ENCODE measurements at places on chromosomes 2 and 18.

DNA sequence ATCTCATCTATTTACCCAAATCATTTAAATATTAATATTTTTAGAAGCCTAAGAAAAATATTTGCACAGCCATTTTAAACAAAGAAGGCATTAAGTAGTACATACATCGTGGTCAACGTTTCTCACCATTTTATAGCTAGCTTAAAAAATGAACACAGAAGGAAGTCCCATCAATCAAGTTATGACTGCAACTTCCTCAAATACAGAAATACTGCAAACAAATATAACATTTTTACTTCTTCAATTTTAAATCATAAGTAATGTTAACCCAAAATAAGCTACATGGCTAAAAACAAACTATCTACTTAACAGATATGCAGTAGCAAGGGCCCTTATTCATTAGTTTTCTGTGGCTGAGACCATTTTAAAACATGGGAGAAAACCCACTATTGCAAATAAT, 30.6 kb downstream of the ITSN2 start:
- DNase-seq: no peak

- DNase-seq: no peak
Measured at GRCh38 chr18:22838639-22839277, 94.4 kb upstream of the RBBP8 start.

DNA sequence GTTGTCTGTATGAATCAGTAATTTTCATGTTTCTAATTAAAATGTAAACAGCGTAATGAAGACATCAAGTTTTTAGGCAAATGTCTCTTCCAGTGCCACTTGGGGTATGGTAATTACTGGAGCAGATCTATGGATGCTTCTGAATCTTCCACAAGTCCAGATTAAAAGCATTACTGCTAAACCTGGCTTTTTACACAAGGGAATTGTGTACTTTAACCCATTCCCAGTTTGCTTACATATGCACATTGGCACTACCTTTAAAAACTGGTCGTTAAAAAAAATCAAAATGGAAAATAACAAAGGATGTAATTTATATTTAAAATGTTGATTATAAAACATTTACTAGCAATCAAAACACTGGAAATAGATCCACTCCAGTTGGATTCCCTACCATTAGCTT, 19.7 kb downstream of the FIGN start:
- DNase-seq: no peak

- no peak for DNase-seq
Measured at GRCh38 chr2:148273158-148273691, 252.3 kb downstream of the MBD5 start.

GRCh38 chr18:37388413-37388812, 177.2 kb downstream of the CELF4 start:
- DNase-seq: no peak

- DNase-seq: no peak
Measured at GRCh38 chr2:207135340-207135739, 30.4 kb downstream of the KLF7 start.
